ENCODE measurements at places on chromosomes 12 and 14. TPM values are rescaled to one million over a fixed set of nuclear protein-coding genes. Genes with fewer than 3 reads are reported as not detected.

SAMD15 gene
- 0.44 TPM for total RNA-seq

GRCh38 chr12:106255952-106256351, 8.1 kb upstream of the CKAP4 start:
- peaks cover 6% of the 10 kb centered on the region for H3K4me1 ChIP-seq
- H3K27me3 ChIP-seq = no peaks in the 10 kb centered on the region
- no peak overlapping the region for H3K4me3 ChIP-seq
- no peak overlapping the region for H3K27ac ChIP-seq
- no peak for DNase-seq

GRCh38 chr12:108782971-108783370, 51.7 kb upstream of the CORO1C start:
- H3K4me3 ChIP-seq = no peak overlapping the region
- DNase-seq = no peak
- H3K4me1 ChIP-seq = peaks cover 44% of the 10 kb centered on the region
- H3K27ac ChIP-seq = no peak overlapping the region
- no peaks in the 10 kb centered on the region for H3K27me3 ChIP-seq
- peaks cover 29% of the 10 kb centered on the region for H3K36me3 ChIP-seq

- peak overlapping the region; percentile 57 for H3K27ac ChIP-seq
- peaks cover 16% of the 10 kb centered on the region for H3K27me3 ChIP-seq
- H3K4me1 ChIP-seq = peaks cover 52% of the 10 kb centered on the region
- peak overlapping the region; percentile 3 for H3K4me3 ChIP-seq
- DNase-seq = peak; percentile 95
Measured at GRCh38 chr12:106136263-106136662, 2.5 kb downstream of the NUAK1 start.

DNA sequence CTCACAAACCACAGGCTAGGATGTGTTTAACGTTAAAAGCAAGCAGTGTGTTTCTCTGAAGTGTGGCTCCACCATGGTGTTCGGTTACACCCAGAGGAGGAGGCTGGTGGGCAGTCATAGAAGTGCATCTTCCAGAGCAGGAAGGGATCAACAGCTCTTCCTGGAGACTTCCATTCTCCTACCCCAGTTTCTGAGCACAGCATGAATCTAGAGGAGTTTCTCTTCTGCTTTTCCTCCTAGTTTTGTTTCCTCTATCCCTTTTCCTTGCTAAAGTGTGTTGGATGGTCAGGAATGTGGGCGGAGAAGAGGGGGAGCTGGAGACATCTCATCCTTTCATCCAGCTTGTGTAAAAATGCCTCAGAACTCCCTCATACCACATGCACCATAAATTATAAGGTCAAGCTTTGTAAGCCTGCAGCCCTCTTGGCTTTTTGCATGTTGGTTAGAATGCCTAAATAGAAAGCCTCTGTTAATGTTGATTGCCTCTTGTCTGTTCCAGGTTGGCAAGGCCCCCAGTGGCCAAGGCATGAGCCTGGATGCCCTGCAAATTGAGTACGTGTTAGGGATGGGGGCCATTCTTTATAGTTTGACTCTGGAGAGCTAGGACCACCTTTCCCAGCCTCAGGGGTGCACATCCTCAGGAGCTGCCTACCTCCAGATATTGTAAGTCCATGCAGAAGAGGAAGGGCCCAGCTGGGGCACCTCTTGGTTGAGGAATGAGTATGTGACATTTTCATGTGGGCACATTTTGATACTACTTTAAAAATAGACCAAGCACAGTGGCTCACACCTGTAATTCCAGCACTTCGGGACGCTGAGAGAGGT, 4.0 kb upstream of the CKAP4 start:
- H3K27ac ChIP-seq = no peak overlapping the region
- DNase-seq = no peak
- peaks cover 18% of the 10 kb centered on the region for H3K4me1 ChIP-seq
- H3K36me3 ChIP-seq = no peaks in the 10 kb centered on the region
